Activated CD4-positive, alpha-beta T cell treated with anti-CD3 and anti-CD28 coated beads, Interleukin-2, Interleukin-6, amounts not matched to agents 100 ng/mL and 50 ng/mL, durations not matched to agents 16 hours and 8 hours (primary cell): ENCODE measurements at places on chromosomes 6 and 20.

GRCh38 chr6:144630857-144631256 is 345.7 kb downstream of the UTRN start:
- DNase-seq, result no peak

DNA sequence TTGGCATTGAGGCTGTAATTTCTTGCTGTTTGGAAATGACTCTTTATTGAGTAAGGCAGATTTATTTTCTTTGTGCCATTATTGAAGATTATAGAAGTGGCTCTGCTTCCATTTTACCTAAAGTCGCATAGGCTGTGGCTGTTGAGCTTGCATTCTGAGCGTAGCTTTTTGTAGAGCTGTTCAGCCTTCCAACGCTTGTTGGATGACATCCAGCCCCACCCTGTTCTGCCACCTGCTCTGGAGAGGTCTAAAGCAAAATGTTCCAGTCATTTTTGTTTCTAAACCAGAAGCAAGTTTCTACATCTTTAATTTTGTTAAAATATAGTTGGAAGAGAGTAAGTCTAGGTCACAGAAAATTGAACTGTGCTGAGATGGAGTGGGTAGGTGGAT is 24.4 kb downstream of the UST start:
- no peak for DNase-seq

DNA sequence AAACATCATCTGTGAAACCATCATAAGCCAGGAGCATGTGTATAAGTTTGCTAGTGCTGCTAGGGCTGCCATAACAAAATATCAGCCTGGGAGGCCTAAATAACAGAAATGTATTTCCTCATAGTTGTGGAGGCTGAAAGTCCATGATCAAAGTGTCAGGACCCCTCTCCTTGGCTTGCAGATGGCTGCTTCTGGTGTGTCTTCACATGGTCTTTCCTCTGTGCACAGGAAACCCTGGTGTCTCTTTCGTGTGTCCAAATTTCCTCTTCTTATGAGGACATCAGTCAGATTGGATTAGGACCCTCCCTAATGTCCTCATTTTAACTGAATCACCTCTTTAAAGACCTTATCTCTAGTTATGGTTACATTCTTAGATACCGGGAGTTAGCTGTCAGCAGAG is 6.2 kb upstream of the CITED2 start:
- DNase-seq, result no peak

GRCh38 chr6:128233531-128233930 is 286.9 kb downstream of the PTPRK start:
- DNase-seq, result no peak

GRCh38 chr6:148367411-148368024 is 24.9 kb downstream of the SASH1 start:
- DNase-seq, result no peak

DNA sequence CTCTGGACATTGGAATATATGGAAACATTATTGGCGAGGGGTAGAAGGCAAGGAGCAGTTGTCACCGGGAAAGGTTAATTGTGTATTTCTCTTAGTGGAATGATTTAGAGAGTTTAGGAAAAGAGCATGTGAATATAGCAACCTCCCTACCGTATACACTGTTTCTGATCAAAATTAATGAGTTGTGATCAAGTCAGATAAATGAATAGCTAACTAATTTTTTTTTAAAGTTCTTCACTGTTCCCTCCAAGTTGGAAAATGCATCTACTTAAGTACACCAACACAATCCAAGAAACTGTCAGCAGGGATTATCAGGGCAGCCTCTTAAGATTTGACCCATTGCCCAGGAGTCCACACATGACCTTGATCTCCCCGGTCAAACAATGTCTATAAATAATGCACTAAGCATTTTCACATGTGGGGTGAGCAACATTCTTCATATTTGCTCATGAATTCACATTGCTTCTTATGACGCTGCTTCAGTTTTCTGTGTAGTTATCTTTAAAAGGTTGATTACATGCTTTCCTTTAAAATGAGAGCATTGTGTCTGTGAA is 680.8 kb upstream of the NRSN1 start:
- no peak for DNase-seq

- DNase-seq, result no peak
These were observed 77.6 kb downstream of the TBC1D7 start for GRCh38 chr6:13250703-13251102.

- no peak for DNase-seq
These were observed 618.9 kb downstream of the DHX35 start for GRCh38 chr20:39581034-39581433.

GRCh38 chr20:20549267-20549612 is 163.2 kb downstream of the RALGAPA2 start:
- DNase-seq, result no peak

- no peak for DNase-seq
These were observed 1092.3 kb downstream of the KHDRBS2 start for GRCh38 chr6:61193771-61194170.

- DNase-seq, result no peak
These were observed 79.8 kb downstream of the SLC22A23 start for GRCh38 chr6:3376893-3377535.

- no peak for DNase-seq
These were observed 537 bp downstream of the PRR3 start for GRCh38 chr6:30557683-30557981.
